ENCODE measurements at places on chromosomes 6 and 20.

- no peak for DNase-seq
These were observed 57.1 kb upstream of the CEP162 start for GRCh38 chr6:84284428-84285049.

GRCh38 chr20:15882553-15882952, 690.7 kb downstream of the KIF16B start:
- DNase-seq, result no peak

DNA sequence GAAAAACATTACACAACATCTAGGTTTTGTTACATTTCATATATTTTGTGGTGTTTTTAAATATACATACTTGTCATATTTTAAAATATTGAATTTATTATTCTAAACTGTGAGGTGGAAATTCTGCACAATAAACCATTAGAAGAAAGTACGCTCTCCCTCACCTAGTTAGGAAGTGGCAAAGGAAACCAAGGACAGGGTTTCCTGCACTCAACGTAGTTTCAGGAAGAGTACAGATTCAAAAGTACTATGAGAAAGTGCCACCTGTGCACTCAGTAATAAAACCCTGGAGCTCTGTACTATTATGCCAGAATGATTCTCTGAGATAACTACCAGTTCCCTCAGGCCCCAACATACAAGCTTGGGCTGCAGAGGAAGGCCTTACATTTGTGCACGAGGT, 54.6 kb upstream of the MRAP2 start:
- DNase-seq, result no peak

- DNase-seq, result no peak
These were observed 251.4 kb downstream of the DOK5 start for GRCh38 chr20:54726687-54727300.

GRCh38 chr20:4261333-4262284, 246.3 kb upstream of the RNF24 start:
- DNase-seq, result no peak

- no peak for DNase-seq
These were observed 3.3 kb upstream of the ULBP1 start for GRCh38 chr6:149960488-149960887.

DNA sequence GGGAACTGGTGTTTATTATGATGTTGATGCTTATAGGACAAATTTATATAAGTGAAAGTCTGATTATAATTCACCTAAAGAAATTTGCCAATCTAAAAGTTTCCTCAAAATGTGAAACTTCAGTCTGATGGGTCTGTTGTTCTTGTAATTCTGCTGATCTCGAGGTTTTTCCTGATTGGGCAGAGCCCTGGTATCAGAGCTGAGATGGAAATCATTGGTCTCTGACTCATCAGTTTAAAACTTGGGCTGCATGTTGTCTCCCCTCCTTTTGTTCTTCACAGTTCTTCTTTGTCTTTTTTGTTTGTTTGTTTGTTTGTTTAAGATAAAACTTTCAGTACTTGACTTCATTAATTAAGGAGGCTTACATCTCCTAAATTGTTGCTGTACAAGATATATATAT, 5.9 kb downstream of the SMAP1 start:
- no peak for DNase-seq

DNA sequence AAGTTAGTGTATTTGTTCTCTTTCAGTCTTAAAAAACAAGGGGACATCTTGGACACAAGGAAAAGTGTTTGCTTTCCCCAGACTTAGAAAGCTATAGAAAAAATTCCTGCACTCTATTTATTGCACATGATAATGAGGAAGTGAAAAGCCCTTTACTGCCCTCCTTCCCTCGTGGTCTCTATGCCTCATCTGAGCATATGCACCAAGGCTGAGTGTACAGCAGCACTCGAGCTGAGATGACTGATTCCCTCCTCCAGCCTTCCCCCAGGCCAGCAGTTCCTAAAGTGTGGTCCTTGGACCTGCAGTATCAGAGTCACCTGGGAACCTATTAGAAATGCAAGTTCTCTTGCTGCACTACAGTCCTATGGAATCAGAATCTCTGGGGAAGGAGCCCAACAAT, 14.3 kb upstream of the LAMP5 start:
- no peak for DNase-seq

DNA sequence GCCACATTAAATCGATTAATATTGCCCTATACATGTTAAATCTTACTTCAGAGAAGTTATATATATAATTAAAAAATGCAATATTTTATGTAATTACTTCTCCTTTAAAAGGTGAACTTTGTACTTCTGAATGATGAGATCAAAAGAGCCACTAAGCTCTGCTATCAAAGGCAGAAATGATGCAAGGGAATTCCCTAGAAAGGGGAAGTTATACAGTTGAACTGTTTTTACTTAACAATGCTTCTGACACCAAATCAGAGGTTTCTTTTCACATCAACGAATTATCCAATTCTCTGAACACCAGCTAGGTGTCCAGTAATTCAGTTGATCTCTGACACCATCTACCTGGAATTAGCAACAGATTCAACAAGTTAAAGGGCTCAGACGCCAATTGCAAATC, 319.9 kb upstream of the TSHZ2 start:
- DNase-seq, result no peak

GRCh38 chr6:168690271-168690670, 249.3 kb downstream of the SMOC2 start:
- DNase-seq, result no peak

- DNase-seq, result no peak
These were observed 5.6 kb downstream of the BAG2 start for GRCh38 chr6:57177545-57178265.

GRCh38 chr20:14189794-14190402, 147.5 kb downstream of the FLRT3 start:
- no peak for DNase-seq

DNA sequence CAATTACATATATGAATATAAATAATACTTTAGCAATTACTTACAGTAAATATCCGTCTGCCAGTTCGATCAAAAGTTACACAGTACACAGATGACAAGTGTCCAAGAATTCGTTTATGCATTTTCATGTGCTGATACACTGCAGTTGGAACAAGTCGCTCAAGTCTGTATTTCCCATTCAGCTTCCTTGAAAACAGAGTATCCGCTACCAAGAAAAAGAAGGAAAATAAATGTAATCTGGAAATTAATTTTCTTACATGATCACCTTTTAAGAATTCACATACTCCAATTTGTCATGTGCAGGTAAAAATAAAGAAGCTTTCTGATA, 35.3 kb downstream of the PHIP start:
- DNase-seq, result no peak

All from stimulated activated CD8-positive, alpha-beta memory T cell treated with anti-CD3 and anti-CD28 coated beads, Interleukin-4, amount 100 ng/mL, for 4 hours (primary cell).